ENCODE measurements at places on chromosomes 5 and 9.

GRCh38 chr5:163305655-163306054 lies 131.7 kb upstream of the CCNG1 start:
- no peak for DNase-seq

GRCh38 chr5:140966293-140967225 lies at the start of gene PCDHAC2:
PCDHAC2 (plus strand) TSS chr5:140966476; CDS start chr5:140966767, 291 bp downstream.
- peak; percentile 41 for DNase-seq

GRCh38 chr5:120703918-120704587 lies 240.0 kb downstream of the PRR16 start:
- DNase-seq = no peak

GRCh38 chr5:117943541-117943940 lies 1044.8 kb downstream of the DTWD2 start:
- DNase-seq = no peak

DNA sequence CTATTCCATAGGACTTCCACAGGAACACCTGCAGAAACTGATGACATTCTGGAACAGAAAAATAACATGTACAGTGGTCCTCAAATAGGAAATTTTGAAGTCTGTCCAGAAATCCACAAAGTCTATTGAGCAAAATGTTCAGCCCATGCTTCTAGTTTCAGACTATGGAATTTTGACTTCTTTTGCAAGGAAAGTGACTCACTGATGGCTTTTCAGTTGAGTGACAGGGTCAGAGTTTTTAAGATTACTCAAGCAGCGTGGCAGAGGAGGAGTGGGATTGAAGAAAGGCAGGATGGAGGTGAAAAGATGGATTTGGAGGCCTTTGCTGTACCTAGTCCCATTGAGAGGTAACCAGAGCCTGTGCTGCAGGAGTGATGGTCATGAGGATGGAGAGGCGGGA lies 151.5 kb downstream of the GOLPH3 start:
- DNase-seq = no peak

- no peak for DNase-seq
Observed at GRCh38 chr5:59988396-59988795, 94.9 kb upstream of the PDE4D start.

GRCh38 chr9:77427256-77427927 lies 220.7 kb downstream of the GNA14 start:
- no peak for DNase-seq

- DNase-seq = no peak
Observed at GRCh38 chr5:68055686-68056085, 159.9 kb upstream of the PIK3R1 start.

DNA sequence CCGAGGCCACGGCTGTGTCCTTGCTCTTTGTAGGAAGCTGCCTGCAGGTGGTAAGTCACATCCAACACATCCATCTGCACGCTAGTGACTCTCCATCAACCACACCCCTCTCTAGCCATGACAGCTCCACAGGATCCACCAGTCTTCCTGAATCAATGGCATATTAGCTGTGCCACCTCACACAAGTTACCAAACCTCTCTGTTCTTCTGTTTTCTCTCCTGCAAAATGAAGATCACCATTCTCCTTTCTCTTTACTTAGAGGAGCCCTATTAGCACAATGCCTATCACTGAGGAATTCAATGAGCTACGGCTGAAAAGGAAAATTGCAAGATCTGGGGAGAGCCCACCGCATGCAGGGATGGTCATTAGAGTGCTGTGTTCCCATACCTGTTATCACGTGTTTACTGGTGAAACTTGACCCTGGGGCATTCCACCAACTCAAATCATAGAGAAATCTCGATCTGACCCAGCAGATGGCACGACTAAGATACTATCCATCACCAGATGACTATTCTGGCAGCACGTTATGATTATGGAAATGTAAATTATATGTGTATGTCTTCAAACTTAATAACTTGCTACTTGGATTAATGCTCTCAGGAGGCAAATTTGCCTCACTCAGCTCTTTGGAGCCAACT lies 20.9 kb downstream of the WHRN start:
- no peak for DNase-seq

DNA sequence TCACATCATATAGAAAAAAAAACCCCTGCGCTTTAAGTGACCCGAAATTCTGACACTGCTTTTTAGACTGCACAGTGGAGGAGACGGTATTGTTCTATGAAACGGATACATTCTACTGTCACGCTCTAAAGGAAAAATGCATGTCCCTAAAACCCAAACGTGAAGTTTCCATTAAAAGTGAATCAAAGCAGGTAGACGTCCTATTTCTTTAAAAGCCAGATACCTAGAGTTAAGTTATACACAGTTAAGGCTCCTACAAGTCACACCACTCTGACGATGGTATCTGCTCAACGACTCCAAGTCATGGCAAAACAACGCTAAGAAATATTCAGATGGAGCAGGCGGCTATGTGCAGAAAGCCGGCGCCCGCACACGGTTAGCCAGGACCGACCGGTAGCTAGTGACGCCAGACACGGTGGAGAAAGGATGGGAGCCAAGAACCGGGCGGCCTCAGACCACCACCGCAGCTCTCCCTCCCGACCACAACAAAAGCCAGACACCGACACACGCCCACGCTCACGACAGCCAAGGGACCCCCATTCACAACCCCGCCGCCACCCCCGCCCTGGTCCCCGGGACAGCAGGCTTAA lies 734 bp downstream of the SKP1 start:
- no peak for DNase-seq

DNA sequence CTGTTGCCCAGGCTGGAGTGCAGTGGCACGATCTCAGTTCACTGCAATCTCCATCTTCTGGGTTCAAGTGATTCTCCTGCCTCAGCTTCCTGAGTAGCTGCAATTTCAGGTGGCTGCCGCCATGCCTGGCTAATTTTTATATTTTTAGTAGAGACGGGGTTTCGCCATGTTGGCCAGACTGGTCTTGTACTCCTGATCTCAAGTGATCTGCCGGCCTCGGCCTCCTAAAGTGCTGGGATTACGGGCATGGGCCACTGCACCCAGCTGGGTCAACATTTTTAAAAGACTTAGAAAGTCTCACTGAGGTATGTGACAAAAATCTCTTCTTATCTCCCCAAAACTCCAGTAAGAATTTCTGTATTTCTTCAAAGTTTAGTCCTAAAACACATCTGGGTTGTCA lies 211.6 kb downstream of the CTNND2 start:
- no peak for DNase-seq

GRCh38 chr9:93459432-93459847 lies 6.1 kb upstream of the FAM120AOS start:
- DNase-seq = no peak

DNA sequence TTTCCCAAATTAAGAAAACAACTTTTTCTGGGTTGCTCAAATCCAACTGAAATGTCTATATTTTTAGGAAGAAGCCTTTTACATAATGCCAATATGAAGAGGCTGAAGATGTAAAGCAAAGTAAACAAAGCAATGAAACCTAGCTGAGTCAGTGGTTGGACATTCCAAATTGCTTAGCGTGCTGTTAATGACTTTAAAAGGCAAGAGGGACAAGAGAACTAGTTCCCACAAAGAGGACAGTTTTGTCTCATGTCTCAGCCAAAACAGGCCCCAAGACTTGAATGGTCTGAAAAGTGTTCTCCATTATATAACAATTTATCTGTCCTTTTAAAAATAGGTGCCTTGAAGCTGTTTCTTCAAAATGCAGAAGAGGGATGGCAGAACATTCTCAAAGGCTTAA lies 407.0 kb downstream of the ENC1 start:
- no peak for DNase-seq

DNA sequence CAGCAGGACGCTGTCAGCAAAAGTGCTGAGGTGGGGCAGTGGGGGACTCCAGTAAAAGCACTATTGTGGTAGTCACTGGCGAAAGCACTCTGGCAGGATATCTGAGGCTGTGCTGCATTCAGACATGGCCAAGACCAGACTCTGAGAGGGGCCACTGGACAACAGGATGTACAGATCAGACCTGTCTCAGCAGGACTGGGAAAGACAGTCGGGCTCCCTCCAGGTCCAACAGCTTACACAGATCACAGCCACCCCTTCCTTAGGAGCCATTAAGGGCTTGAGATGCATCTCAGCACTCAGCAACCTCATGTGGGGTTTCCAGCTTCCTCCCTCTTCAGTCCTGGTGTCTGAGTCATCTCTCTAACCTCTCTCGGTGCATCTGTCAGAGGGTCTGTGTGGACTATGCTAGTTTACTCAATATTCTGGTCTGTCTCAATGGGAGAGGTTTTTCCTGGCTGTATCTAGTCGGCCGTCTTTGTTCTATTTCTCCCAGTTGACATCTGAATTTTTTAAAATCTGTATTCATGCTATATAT lies 154.5 kb downstream of the CWC27 start:
- no peak for DNase-seq

DNA sequence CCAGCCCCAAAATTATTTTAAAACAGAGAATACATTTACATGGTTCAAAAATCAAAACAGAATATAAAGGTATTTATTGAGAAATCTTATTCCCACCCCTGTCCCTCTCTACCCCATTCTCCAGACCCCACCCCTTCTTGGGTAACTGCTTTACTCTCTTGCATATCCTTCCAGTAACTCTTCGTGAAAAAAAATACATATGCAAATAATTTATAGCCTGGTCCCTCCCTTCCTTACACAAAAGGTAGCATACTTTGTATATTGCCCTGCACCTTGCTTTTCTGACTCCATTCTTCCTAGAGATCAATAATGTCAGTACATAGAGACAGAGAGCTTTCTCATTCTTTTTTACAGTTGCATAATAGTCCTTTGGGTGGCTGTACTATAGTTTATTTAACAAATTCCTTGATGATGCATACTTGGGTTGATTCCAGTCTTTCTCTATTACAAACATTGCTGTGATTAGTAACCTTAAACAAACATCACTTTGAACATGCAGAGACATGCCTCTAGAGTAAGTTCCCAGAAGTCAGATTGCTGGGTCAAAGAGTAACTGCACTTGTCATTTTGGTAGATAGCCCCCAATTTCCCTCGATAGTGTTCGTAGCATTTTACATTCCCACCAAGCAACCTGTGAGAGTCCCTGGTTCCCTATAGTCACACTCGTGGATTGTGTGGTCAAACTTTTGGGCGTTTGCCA lies 47.9 kb downstream of the STOM start:
- DNase-seq = peak; percentile 94

GRCh38 chr5:151870820-151871219 lies 53.8 kb downstream of the GLRA1 start:
- DNase-seq = peak; percentile 32

- DNase-seq = no peak
Observed at GRCh38 chr5:133141746-133142145, 89.9 kb downstream of the HSPA4 start.

GRCh38 chr5:79886456-79886855 lies 104.6 kb downstream of the MTX3 start:
- DNase-seq = no peak

- no peak for DNase-seq
Observed at GRCh38 chr9:136484153-136485048, 1.6 kb upstream of the SEC16A start.

GRCh38 chr9:31084350-31084749 lies 1300.1 kb upstream of the ACO1 start:
- no peak for DNase-seq

- DNase-seq = no peak
Observed at GRCh38 chr9:37565661-37566618, 10.2 kb downstream of the FBXO10 start.

DNA sequence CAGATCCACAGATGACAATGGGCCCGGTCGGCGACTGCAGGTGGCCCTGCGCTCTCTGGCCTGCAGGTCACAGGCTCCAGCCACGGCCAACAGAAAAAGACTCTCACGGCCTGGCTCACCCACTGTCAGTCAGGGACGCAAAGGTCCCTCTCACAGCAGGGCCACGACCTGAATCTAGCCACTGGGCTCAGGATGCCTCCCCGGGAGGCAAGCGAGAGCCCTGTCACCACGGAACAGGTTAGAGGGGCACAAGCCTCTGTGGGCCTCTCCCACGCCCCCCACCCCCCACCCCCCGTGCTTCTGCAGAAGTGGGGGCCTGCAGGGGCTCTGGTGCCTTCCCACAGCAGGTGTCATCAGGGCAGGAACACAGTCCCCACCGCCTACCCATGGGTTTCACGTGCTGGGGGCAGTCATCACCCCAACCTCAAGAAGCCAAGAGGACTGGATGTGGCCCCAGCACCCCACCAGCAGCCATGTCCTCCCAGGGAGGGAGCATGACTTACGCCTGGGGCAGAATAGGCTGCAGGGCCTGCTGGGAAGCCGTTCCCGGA lies 17.3 kb upstream of the EGFL7 start:
- no peak for DNase-seq

DNA sequence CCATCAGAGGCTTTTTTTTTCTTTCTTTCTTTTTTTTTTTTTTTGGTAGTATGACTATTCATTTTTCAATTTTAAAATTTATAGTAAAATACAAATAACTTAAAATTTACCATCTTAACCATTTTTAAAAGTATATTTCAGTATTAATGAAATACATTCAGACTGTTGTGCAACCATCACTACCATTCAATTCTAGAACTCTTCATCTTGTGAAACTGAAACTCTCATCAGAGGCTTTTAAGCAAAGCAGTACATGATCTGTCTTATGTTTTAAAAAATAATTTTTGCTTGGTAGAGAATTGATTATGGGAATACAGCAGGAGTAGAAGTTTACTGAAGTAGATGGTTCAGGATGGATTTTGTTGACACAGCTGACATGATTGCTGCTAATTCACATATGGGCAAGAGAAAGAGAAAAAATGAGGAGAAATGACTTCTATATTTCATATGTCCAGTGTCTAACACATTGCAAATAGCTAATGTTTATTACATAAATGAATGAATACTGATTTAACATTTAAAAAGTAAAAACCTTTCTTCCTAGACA lies 13.4 kb downstream of the ELOVL7 start:
- DNase-seq = no peak

GRCh38 chr5:1734271-1734907 lies 65.2 kb downstream of the MRPL36 start:
- no peak for DNase-seq

DNA sequence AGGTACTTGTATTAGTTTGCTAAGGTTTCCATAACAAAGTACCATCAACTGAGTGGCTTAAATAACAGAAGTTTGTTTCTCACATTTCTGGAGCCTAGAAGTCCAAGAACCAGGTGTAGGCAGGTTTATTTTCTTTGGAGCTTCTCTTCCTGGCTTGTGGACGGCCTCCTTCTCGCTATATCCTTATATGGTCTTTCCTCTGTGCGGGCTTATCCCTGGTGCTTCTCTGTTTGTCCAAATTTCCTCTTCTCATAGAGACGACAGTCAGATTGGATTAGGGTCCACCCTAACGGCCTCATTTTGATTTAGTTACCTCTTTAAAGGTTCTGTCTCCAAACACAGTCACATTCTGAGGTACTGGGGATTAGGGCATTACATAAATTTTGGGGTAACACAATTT lies 88.3 kb downstream of the RMI1 start:
- DNase-seq = no peak

- no peak for DNase-seq
Observed at GRCh38 chr9:102518324-102518723, 476.8 kb upstream of the CYLC2 start.

Data from A549 (cell line).